Stimulated activated CD8-positive, alpha-beta memory T cell treated with anti-CD3 and anti-CD28 coated beads, Interleukin-4, amount 100 ng/mL, for 48 hours (primary cell): ENCODE measurements at places on chromosomes 7 and 10.

- no peak for DNase-seq
Observed at GRCh38 chr7:154409703-154410311, 357.6 kb downstream of the DPP6 start.

DNA sequence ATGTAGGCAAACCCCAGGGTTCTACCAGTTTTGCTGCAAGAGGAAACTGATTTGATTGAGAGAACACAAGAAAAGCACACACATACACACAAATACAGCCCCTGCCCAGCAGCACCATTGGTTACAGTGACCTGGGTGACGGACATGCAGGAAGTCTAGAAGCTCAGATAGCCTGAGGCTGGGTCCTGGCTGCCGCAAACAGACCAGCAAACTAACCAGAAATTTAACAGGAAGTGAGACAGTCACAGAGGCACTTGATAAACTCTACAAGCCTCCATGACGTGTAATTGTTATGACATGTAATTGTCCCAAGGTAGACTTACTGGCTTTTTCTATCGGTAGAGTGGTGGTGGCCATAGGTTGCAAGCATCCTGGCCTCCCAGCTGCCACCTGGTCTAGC lies 58.9 kb downstream of the PRKAR2B start:
- no peak for DNase-seq

DNA sequence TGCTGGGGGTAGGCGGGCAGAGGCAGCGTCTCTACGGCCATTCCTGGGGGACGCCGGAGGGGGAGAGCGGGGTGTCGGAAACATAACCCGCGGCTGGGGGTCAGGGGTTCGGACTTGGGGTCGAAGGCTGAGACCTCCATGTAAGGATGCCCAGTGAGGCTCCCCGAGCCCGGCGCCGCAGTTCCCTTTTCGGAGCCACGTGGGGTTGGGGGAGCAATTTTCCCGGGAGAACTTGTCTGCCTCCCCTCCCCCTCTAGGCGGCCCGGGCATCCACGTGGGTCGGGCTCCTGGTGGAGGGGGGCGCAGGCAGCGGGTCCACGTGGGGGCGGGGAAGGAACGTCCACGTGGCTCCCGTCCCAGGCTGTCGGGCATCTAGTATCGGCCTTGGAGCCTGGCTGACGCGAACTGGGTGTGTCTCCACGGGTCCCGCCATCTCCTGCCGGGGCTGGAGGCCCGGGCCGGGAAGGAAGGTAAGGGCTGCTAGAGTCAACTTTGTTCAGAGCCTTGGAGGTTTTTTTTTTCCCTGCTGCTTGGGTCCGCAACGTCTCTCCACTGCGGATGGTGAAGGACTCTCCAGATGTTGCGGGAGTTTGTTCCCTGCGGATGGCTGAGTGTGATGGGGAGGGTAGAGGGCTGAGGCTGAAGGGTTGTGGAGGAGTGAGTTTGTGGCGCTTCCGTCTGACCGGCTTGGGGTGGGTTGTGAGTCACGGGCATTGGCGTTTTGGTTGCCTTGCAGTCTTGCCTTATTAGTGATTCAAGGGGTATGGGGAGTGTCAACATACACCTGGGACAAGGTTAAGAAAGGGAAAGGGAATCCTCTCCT lies 744 bp downstream of the PPRC1 start:
- peak; percentile 79 for DNase-seq

DNA sequence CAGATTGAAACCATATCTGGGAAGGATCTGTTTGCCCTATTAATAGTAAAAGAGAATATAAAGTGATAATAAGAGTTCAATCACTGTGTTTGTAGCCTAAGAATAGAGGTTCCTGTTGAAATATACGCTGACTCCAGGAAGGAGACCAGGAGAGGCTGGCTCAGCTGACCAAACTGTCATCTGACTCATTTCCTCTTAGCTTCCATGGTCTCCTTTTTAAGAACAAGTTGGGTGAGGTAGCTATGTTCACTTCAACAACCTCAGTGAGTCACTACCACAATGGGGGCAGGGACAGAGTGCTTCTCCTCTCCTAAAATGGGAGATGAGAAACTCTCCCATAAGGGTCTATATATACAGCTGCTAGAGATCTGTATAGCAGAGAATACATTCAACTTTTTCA lies 543.3 kb downstream of the CALN1 start:
- no peak for DNase-seq

- no peak for DNase-seq
Observed at GRCh38 chr7:106486331-106486730, 174.6 kb downstream of the CCDC71L start.

DNA sequence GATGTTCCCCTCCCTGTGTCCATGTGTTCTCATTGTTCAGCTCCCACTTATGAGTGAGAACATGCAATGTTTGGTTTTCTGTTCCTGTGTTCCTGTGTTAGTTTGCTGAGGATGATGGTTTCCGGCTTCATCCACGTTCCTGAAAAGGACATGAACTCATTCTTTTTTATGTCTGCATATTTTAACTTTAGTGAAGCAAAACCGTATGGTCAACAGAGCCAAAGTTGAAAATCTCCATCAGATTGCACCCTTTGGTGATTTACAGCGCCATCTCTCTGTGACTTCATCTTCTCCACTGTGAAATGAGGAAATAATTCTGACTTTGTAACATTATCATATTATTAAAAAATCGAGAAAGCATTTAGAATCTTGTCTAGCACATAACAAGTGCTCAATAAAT lies 132.3 kb upstream of the PLXDC2 start:
- DNase-seq, result no peak

DNA sequence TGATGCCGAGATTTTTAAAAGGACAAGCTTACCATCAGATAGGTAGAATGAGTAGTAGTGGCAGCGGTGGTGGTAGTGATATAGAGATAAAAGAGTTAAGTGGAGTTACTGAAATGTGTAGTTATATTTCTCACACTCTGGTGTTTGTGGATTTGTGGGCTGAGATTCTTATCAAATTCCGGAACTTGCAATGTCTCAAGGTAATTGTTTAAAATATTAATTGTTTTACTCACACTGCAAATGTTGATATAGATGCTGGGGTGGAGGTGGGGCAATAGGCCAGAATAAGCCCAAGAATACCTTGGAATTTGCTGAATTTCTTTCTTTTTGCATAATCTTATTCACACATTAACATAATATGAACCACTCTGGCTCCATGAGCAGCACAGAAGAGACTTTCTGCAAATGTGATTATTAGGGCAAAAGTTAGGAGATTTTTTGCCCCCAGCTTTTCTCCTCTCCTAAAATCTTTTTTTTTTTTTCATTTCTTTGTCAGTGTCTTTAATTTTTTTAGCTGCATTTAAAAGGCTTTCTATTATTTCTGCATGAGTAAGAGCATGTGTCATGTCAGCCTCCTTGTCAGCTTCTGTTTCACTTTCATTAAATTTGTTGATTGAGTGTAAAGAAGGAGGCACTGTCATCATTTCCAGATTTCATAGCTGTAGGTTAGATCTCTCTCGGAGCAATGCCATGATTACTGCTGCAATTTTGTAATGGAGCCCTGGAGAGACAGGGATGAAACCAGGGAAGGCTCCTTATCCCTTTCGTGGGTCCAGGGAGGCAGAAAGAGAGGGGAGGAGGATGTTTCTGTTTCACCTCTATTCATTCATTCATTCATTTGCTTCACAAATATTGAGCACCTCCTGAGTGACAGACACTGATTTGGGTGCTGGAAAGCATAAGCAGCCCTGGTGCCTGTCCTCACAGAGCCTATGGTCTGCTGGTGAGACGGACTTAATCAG lies 13.1 kb upstream of the SGMS1 start:
- DNase-seq, result no peak

- DNase-seq, result no peak
Observed at GRCh38 chr7:39622609-39623008, 763 bp upstream of the RALA start.

DNA sequence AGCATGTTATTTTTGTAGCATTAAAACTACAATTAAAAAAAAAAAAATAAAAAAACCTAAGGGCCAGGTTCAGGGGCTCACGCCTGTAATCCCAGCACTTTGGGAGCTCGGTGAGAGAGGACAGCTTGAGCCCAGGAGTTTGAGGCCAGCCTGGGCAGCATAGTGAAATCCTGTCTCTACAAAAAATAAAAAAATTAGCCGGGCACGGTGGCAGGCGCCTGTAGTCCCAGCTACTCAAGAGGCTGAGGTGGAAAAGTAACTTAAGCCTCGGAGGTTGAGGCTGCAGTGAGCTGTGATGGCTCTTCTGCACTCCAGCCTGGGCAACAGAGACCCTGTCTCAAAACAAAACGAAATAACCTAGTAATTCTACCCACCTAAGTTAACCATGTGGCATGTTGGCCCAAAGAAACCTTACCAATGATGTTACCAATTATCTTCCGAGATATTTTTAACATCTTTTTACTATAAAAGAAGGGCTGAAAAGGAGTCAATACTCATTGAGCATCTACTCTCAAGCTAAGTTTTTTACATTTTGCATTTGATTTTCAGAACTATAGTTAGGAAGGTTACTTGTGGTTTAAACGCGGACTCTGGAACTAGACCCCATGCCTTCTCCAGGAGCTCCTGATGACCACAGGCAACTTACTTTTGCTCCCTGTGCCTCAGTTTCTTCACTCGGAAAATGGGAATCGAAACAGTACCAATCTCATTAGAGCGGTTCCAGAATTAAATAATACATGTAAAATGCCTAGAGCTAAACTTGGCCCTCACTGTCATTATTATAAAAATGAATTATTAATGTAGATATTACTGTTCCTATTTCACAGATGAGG lies 1.4 kb downstream of the ITGB1 start:
- DNase-seq, result no peak

GRCh38 chr10:84196941-84197340 lies 2.6 kb downstream of the CDHR1 start:
- no peak for DNase-seq

DNA sequence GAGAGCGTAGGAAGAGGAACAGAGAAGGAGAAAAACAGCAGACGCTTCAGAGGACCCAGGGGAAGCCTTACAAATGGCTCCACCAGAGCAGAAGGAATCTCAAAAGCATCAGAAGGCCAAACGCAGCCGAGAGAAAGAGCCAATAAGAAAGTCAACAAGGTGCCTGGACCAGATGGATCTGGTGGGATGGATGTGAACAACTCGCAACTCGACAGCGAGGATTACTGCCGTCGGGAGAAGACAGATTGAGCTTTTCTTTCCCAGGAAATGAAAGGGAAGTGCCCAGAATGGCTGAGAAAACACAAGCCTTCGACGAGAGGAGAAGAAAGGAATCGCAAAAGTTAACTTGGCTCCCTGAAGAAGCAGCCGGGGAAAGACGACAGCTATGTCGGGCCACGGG lies 132.8 kb upstream of the MGMT start:
- DNase-seq, result no peak

DNA sequence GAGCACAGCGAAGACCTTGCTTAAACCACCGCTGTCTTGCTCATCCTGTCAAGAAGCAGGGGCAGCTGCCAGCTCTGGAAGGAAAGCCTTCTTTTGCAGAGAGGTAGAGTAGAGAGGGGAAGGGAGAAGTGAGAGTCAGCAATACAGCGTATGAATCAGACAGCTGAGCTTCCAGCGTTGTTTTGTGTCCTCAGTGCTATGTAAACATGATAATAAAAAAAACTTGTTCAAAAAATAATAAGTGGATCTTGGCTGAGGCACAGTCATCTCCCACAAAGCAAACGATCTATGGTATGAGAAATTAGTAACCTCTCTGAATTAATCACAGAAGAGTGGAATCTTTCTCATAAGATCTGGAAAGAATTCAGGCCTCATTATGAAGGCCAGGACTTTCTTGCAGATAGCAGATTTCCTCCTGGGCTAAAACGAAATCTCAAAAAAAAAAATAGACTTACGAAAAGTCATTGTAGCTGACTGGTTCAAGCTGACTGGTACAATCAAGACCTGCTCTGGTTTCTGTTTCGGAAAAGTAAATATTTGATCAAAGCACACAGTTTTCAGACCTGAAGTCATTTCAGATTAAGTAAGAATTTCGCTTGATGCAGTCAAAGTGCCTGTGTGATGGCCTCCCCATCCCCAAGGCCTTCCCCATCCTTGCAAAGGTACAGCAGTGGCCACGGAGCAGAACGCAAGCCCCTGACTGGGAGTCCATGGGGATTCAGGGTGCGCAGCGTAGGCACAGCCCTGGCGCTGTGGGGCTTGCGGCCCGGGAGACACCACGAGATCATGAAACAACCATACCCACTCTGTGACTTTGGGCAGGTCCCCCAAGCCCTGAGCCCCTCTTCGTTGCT lies 29.4 kb downstream of the CHST15 start:
- no peak for DNase-seq

DNA sequence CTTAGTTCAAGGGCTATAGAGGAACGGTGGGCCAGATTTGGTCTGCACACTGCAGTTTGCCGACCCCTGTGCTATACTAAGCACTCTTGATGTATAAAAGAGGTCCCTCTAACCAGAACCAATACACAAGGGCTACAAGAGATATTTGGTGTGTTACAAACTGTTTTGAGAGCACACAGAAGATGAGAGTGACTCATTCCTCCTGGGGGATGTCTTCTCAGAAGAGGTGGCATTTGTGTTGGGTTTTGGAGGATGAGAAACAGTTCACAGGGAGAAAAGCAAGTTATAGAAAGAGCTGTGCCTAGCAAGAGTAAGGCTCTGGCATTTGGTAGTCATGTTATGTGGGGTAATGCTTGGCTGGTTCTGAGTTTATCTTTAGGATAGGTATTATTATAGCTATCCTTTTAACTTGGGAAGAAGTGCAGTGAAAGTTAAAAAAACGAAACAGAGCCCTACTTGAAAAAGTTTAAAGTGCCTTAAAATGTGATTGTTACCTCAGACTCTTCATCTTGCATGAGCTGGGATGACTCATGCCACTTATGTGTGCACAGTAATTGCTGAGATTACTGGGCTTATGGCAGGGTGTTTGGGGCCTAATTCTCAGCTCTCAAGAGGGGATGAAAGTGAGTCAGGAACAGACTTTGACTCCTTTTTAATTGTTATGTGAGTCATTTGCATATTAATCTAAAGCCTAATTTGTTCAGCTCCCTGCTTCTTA lies 160.4 kb downstream of the KIF20B start:
- peak; percentile 37 for DNase-seq
